Activated CD4-positive, alpha-beta T cell treated with anti-CD3 and anti-CD28 coated beads for 4 hours (primary cell): ENCODE measurements at places on chromosomes 2 and 18.
A peak's percentile ranks its signal among the peaks of the same experiment; 100 is the strongest.

- DNase-seq = no peak
Observed at GRCh38 chr18:56299740-56300139, 338.7 kb downstream of the TXNL1 start.

- no peak for DNase-seq
Observed at GRCh38 chr18:40056079-40056692, 1898.8 kb upstream of the PIK3C3 start.

- DNase-seq = no peak
Observed at GRCh38 chr18:78713726-78714125, 265.9 kb upstream of the SALL3 start.

DNA sequence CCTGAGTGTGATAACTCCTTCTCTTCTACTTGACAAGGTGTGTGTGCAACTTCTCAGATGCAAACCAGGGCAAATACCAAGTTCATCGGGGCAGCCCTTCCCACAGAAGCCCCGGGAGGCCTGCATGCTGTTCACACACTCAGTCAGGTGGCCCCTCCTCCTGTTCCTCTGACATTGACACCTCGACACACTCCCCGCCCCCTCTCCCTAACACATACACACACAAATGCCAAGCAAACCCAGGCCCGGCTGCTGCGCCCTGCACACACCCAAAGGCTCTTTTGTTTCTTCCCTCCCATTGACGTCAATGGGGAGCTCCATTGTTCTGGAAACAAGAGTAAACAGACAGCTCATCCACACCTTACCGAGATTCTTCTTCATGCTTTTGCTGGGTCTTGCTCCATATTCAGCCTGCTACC is 1.7 kb upstream of the PER2 start:
- peak; percentile 22 for DNase-seq

DNA sequence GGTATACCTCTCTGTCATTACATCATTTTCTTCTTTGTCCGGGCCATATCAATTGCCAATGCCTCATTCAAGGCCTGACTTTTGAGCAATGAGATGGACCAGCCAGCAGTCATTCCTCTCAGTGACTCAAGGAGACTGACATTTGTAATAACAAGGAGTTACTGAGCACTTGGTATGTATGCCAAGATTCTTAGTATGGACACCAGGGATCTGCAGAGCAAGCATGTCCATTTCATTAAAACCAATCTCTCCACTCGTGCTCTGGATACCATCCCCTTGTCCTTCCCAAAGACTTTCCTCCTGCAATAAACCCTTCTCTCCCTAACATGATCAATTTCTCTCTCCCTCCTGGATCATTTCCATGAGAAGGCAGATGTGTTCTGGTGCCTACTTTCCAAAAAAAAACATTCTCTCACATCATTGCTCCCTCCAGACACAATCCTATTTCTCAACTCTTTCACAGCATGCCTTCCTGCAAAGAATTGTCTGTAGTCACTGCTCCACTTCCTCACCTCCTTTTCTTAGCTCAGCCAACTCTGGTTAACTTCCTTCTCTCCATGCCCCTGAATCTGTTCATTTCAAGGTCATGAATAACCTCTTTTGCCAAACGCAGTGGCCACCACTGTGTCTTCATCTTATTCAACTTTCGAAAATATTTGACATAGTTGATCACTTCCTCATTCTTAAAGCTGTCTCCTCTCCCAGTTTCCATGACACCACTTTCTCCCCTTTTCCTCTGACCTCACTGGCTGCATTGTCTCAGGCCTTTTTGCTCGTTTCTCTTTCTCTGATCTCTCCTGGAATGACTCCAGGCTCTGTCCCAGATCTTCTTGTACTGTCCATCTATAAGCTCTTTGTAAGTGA is 102.8 kb upstream of the CYP1B1 start:
- no peak for DNase-seq

DNA sequence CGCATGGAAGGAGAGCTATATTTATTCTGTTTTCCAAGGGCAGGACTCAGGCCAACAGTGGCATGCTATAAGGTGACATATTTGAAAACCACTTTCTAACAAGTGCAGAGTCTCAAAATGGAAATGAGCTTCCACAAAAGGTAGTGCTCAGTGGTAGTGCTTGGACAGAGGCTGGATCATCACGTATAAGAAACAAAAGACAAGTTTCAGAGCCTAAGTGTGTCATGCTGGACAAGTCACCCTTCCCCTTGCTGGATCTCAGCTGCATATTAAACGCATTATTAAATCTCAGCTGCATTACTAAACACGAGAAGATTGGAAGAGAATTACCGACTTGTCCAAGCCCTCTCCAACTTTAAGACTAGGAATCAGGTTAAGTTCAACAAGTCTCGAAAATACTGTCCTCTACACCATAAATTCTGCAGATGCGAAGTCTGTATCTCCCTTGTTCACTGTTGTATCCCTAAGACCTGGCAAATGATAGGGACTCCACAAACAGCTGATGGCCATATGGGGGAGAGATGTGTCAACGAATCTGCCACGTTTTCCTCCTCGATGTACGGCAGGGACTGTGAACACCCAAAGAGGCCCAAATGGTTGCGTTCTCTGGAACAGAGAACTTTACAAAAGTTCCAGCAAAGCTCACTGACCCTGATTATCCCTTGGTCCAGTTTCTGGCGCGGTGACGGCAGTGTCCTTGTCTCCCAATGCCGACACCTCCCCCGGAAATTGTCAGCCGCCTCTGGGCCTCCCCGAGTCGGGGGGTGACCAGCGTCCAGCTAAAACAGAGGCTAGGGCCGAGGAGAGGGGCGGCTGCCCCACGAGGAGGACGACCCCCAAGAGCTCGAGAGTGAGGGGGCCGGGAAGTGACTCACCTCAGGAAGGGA is 611 bp downstream of the NOL10 start:
- no peak for DNase-seq
